Activated T-helper 1 cell treated with anti-CD3 and anti-CD28 coated beads, Interleukin-2, amount 50 U/mL, for 16 hours (primary cell): ENCODE measurements at places on chromosomes 6 and 20.

GRCh38 chr6:22106961-22107360 is 189.9 kb downstream of the PRL start:
- no peak for DNase-seq

DNA sequence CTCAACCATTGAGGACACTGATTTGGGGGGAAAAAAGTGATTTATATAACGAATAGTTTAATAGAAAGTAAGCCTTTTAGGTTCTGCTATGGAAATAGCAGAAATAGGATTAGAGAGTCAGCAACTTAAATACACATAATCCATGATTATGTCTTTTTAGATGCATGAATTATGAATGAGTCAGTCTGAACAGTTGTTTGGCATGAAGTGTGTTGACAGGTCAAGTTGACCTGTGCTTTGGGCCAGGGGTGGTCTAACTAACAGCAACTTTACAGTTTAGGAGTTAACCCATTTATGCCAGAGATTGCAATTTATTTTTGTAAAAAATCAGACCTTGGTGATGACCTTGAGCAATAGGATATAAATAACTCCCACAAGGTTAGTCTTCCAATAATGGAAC is 191.3 kb downstream of the MTFR2 start:
- DNase-seq = no peak

- DNase-seq = no peak
These were observed 1009.4 kb upstream of the FLRT3 start for GRCh38 chr20:15346657-15347280.

GRCh38 chr6:13268913-13269518 is 59.3 kb downstream of the TBC1D7 start:
- DNase-seq = no peak

GRCh38 chr6:13661647-13662046 is 46.5 kb downstream of the NOL7 start:
- DNase-seq = no peak

GRCh38 chr6:106539936-106540335 is 89.4 kb downstream of the RTN4IP1 start:
- no peak for DNase-seq

- no peak for DNase-seq
These were observed 39.9 kb downstream of the TMC2 start for GRCh38 chr20:2576317-2576727.

GRCh38 chr20:4828830-4829513 is 107.3 kb downstream of the PRND start:
- DNase-seq = no peak
